Fibroblast of skin of abdomen (primary cell): ENCODE measurements at places on chromosomes 16 and 17.

- DNase-seq = no peak
These were observed 6.2 kb downstream of the SLC9A5 start for GRCh38 chr16:67254801-67255552.

GRCh38 chr16:89283449-89283848, 65.9 kb downstream of the ZNF778 start:
- no peak for DNase-seq

GRCh38 chr17:28807925-28808634, 34.5 kb downstream of the FAM222B start:
- DNase-seq = peak; percentile 72

DNA sequence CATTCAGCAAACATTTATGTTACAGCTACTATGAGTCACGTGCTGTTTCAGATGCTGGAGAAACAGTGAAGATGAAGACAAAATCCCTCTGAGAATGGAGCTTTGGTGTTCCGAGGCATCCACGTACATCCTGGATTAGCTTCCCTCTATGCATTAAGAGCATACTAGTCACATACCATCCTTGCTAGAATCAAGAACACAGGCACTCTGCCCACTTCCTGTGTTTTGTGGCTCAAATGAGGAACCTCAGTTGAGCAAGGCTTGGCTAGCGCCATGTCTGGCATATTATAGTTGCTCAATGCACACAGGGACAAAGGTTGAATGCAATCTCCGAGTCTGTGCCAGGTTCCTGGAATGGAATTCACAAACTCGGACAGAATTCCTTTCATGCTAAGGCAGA, 297.5 kb downstream of the XYLT1 start:
- peak; percentile 96 for DNase-seq

DNA sequence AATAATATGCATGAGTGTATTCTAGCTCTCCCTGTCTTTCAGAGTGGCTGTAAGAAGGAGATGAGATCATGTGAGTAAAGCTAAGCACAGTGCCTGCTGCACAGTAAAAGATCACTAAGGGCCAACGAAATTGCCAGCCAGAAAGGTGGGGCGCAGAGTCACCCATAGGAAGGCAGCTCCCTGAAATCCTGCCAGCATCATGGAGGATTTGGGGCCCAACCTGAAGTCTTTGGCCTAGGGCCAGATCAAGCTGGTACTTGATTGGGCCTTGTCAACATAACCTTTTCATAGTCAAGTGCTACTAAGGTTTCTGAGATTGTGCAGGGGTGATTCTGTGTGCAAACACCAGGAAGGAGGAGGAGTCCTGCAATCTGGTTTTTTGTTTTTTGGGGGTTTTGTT, 16.5 kb downstream of the SCNN1B start:
- DNase-seq = no peak

DNA sequence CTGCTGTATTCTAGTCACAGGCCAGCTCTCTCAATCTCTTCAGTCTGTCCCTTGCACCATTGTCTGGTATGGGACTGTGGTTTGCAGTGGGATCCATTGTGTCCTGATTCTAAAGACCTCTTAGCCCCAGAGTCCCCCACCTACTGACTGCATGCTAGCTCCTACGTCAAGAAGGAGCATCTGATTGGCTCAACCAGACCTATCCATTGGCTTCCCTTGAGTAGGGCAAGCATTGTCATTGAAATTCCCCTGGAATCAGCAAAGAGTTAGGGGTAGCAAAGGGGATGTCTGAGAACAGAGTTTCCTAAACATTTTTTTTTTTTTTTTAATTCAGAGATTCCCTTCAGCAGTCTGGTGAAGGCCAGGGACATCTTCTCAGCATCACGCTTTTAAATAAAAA, 175.3 kb upstream of the MPHOSPH6 start:
- no peak for DNase-seq

DNA sequence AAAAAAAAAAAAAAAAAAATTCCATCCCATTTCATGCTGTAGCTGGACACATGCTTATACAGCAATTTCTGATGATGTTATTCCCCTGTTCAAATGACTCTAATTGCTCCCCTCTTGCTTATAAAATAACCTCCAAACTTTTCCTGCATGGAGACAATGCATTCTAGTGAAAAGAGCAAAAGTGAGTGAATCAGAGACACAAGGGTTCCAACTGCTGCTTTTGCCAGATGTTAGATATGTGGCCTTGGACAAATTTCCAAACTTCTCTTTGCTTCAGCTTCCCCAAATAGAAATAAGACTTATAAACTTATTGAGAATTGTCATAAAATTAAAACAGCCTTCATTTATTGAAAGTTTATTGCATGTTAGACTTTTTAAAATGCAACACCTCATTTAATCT, 65.0 kb upstream of the AXIN2 start:
- no peak for DNase-seq

DNA sequence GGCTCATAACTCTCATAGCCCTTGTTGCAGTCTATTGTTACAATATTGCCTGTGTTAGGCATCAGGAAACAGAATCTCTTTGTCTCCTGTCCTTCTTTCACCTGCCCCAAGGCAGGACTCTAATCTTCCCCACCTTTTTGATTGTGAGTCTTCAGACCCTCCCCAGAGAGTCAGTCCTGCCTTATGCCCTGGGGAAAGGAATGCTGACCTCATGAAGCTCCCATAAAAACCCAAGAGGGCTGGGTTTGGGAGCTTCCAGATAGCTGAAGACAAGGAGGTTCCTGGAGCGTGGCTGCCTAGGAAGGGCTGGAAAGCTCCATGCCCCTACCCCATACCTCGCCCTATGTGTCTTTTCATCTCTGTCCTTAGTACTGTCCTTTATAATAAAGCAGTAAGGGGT, 688.8 kb downstream of the WWOX start:
- no peak for DNase-seq

- no peak for DNase-seq
These were observed 39.1 kb downstream of the NDEL1 start for GRCh38 chr17:8474826-8475225.

- DNase-seq = peak; percentile 89
These were observed 3.9 kb downstream of the CDH11 start for GRCh38 chr16:65117811-65118448.

DNA sequence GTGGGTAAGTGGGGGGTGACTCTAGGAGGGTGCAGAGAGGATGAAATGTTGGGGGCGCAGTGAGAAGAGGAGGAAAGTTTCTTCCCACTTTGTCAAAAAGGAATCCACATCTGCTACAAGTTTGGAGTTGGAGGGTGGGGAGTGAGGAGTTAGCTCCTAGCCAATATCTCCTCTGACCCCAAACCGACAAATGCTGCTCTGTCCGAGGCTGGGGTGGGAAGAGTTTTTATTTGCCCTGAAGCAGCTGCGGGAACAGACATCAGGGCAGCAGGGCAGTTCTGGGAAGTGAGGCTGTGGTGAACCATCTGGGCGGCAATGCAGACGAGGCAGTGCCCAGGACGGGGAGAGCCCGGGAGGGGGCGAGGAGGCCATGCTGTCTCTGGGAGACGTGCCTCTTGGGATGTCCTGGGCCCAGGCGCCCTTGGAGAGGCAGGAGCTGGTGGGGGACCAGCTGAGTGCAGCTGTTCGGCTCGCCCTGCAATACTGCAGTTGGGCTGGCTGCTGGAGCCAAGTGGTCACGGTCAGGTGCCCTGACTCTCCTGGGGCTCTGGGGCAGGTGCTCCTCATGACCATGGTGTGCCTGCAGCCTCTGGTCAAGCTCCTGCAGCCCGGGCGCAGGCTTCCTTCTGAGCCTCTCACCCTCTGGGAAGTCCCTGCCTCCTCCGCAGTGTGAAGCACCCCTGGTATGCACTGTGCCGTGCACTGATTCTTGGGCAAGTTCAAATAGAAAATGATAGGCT, 6.4 kb upstream of the SOCS3 start:
- DNase-seq = no peak

GRCh38 chr16:87600246-87600645, 2.1 kb upstream of the JPH3 start:
- no peak for DNase-seq

DNA sequence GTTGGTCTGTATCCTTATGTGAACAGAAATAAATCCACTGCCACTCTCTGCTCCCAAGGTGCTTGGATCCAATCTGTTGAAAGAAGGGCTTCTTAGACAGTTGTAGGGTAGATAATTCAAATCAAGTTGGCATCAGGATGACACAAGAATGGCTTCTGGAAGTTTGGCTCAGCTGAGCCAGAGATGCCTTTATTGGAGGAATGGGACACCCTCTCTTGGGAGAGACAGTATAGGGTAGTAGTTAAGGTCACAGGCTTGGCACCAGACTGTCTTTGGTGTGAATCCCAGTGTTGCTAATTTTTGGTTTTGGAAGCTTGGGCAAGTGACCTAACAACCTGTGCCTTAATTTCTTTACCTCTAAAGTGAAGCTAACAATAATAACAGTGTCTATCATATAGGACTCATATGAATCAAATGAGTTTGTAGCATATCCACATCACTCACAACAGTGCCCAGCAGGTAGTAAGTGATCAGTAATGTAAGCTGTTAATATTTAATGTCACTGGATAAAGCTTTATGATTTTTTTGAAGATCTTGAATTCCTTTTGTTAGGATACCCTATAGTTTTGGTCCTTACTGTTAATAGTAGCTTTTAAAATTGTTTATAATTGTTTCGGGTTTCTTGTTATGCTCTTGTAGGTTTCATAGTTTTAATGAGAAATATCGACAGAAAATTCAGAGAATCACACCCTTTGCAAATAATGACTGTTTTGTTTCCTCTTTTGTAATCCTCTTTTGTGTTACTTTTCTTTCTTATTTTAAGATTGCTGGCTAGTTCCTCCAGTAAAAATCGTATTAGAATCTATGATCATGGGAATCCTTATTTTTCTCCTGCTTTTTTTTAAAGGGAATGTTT, 19.1 kb downstream of the ZNRF1 start:
- no peak for DNase-seq

- DNase-seq = no peak
These were observed 28.3 kb upstream of the ZFP90 start for GRCh38 chr16:68510775-68511174.

DNA sequence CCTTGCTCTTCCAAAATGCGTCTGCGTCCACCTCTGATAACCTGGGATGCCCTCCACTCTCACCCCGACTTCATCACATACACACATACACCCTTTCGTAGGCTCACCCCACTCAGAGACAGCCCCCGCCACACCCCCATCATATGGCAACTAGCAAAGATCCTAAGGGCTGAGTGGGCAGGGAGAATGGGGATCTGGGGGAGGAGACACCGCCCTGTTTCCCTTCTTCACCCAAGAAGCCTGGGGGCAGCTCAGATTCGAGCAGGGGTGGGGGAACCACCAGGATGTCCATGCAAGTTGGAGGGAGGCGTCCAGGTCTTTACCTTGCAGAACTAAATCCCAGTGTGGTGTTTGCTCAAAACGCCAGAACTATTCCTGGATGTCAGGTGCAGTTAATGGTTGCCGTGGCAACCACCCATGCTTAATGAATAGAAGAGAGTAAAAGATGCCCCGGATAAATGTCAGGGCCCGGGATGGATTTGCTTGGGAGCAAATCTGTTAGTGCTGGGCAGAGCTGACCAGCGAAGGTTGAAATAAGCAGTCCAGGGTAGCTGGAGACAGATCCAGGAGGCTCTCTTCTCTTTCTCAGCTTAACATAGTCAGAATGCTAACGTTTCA, 72.8 kb downstream of the CACNG3 start:
- DNase-seq = no peak

- DNase-seq = no peak
These were observed 65.1 kb downstream of the WSCD1 start for GRCh38 chr17:6135236-6135635.

DNA sequence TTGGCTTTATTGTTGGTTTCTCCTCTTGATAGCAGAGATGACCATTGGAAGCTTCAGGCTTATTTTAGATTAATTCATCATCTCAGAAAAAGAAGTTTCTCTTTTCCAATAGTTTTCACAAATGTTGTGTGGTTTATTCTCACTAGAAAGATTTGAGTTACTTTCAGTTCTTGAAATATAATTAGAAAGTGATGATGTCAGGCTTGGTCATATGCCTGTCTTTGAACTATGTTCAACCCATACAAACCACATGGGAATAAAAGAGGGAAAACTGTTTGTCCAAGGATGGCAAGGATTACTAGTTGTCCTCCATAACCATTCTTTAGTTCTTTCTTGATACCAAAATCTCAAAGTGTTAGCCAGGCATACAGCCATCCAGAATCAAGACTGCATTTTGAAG, 3.7 kb upstream of the HS3ST2 start:
- no peak for DNase-seq
